ENCODE measurements at places on chromosomes 1 and 21.

- no peak overlapping the region for H3K27ac ChIP-seq
- H3K4me3 ChIP-seq, result no peak overlapping the region
- no peaks in the 10 kb centered on the region for H3K36me3 ChIP-seq
- no peak for DNase-seq
Observed at GRCh38 chr1:235928197-235928596, 61.5 kb upstream of the LYST start.

DNA sequence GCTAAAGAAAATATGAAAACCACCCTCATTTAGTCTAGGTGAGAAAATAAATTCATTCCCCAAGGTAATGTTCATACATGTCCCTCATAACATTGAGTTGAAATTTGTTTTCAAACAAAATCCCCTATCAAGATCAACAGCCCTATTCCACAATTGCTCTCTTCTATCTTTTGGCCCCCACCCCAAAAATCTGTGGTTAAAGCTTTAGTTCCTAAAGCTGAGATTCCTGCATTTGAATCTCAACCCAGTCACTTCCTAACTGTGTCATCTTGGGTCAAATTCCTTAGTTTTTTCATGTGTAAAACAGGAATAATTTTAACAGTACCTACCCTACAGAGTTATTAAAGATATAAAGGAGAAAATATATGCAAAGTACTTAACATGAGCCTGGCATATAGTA lies 22.0 kb downstream of the KIAA0319L start:
- H3K4me1 ChIP-seq, result peaks cover 21% of the 10 kb centered on the region
- no peak overlapping the region for H3K27ac ChIP-seq
- no peak for DNase-seq
- H3K4me3 ChIP-seq, result no peak overlapping the region
- H3K36me3 ChIP-seq, result peaks cover 7% of the 10 kb centered on the region
- no peaks in the 10 kb centered on the region for H3K27me3 ChIP-seq

GRCh38 chr1:91054780-91055481 lies 33.1 kb upstream of the ZNF644 start:
- DNase-seq, result no peak
- H3K27me3 ChIP-seq, result no peaks in the 10 kb centered on the region
- no peaks in the 10 kb centered on the region for H3K36me3 ChIP-seq

DNA sequence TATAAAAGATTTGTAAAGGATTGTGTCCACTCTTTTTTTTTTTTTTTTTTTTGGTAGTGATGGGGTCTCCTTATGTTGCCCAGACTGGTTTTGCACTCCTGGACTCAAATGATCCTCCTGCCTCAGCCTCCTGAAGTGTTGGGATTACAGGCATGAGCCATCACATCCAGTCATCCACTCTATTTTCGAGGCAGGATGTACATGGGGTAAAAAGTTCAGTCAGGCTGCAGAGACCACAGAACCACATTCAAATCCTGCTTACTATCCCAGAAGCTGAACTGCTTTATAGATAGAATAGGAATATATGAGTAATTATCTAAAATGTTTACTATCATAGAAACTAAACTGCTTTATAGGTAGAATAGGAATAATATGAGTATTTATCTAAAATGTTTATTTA lies 26.0 kb upstream of the KCNK2 start:
- no peak for DNase-seq
- H3K27me3 ChIP-seq, result no peaks in the 10 kb centered on the region
- no peak overlapping the region for H3K27ac ChIP-seq
- H3K4me3 ChIP-seq, result no peak overlapping the region
- H3K36me3 ChIP-seq, result no peaks in the 10 kb centered on the region

DNA sequence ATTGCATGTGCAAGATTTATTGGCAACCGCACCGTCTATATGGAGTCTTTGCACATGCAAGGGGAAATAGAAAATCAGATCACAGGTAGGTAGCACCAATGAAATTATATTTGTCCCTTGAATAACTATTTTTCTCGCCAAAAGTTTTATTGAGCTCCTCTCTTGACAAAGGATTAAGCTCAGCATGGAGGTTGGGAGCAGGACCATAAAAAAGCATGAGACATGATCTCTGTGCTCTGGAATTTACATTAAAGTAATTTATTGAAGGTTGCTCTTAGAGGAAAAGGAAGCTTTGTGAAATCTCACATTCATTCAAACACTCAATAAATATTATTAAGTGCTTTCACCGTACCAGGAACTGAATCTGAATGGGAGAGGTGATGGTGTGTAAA lies 66.0 kb upstream of the UBE2U start:
- no peak for DNase-seq
- no peak overlapping the region for H3K4me3 ChIP-seq
- H3K27me3 ChIP-seq, result no peaks in the 10 kb centered on the region
- no peaks in the 10 kb centered on the region for H3K36me3 ChIP-seq

DNA sequence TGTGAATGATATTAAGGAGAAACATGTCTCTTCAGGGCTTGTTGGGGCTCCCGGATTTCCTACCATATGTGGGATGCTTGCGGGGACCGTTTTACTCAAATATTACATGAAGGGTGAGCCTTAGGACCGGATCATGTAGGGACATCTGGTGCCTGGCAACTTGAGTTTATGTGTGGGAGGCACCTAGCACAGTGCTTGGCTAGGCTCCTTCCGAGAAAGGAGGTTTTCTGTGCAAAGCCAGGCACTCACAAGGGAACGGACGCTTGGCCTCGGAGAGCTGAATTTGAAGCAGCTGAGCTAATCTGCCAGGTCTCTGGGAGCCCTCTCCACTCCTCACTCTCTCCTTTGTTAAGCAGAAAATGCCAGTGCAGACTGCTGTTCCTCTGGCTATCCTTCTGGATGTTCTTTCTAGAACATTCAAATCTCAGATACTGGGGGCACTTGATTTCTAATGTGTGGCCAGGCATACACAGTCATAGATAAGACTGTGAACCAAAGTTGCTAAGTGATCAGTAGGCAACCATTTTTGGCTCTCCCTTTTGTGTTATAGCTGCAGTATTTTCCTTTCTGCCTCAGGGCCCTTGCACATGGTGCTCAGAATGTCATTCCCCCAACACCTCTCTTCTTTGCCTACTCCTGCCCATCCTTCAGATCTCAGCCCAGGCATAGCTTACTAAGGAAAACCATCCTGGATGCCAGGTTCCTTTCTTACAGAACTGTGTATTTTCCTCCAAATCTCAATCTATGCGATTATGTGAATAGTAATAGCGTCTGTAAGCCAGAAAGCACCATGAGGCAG lies 216.6 kb upstream of the CSF3R start:
- H3K27ac ChIP-seq, result no peak overlapping the region
- no peak overlapping the region for H3K4me3 ChIP-seq
- no peaks in the 10 kb centered on the region for H3K36me3 ChIP-seq
- no peak for DNase-seq

DNA sequence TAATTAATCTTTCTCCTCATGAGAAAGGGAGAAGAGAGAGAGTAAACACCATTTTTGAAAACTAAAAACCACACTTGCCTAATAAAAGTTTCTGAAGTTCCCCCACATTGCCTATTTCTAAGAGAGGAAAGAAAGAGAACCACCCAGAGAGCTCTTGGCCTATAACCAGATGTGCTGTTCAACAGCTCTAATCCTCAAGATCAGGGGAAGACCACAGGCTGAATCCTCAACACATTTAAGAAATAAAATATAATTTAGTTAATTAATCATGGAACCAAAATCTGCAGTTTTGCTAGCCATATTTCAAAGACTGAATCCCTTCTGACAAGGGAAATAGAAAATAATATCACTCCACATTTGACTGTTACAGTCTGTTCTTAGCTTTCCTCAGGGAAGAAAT lies 11.9 kb downstream of the PRRX1 start:
- DNase-seq, result no peak
- H3K27ac ChIP-seq, result no peak overlapping the region
- no peak overlapping the region for H3K4me3 ChIP-seq
- H3K27me3 ChIP-seq, result peaks cover 10% of the 10 kb centered on the region

DNA sequence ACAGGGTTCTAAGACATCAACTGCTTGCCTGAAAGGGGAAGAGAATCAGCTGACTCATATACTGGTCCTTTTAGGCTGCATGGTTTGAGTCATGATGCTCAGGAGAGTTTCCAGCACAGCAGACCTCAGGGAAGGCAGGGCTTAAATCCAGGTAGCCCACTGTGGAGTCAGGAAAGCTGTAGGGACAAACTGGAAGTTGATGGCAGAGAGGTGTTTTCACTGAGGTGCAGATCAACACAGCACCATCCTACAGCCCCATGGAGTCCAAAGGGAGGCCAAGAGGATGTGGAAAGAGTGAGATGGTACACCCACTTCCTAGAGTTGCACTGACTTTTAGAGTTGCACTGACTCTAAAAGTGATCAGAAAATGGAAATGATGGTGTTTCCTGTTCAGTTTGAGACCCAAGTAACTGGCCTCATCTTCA lies 252.4 kb upstream of the DUSP10 start:
- H3K4me1 ChIP-seq, result no peaks in the 10 kb centered on the region
- no peak for DNase-seq
- H3K27ac ChIP-seq, result no peak overlapping the region

DNA sequence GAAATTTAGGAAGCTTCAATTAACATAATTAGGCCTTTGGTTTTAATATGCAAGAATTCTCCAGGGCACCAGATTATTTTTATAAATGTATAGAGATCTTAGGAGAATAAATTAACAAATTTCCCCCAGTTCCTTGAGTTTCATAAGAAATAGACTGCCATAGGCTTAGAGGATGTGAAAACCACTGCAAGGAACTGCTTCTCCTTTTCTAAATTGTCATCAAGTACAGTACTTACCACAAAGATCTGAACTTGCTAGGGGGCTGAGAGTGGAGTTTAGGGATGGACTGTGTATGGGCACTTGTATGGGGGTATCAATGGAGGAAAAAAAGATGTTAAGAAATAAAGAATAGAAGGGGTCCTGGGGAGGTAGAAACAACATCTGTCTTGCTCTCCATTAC lies 31.1 kb downstream of the LHX8 start:
- no peak overlapping the region for H3K27ac ChIP-seq
- H3K27me3 ChIP-seq, result no peaks in the 10 kb centered on the region
- H3K4me3 ChIP-seq, result no peak overlapping the region
- DNase-seq, result no peak

DNA sequence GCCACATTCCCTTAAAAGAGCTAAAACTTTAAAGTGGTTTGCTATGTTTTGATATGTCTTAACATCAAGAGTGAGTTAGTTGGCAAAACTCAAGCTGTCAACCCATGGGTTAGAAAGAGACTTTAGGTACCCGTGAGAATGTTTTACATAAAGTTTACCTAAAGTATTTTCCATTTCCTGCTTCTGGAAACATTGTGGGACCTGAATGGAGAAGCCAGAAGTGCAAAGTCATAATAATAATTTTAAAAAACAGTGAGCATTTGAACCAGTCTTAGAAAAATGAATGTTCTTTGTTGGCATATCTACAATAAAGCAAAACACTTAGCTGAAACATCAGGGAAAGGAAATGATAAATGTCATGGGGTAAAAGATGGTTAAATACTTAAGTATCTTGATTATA lies 34.8 kb downstream of the LRRC8C start:
- peak overlapping the region; percentile 7 for H3K4me3 ChIP-seq
- no peaks in the 10 kb centered on the region for H3K27me3 ChIP-seq
- no peak for DNase-seq
- no peak overlapping the region for H3K27ac ChIP-seq
- H3K36me3 ChIP-seq, result no peaks in the 10 kb centered on the region
- H3K4me1 ChIP-seq, result peaks cover 43% of the 10 kb centered on the region

GRCh38 chr1:110255392-110255787 lies 45.3 kb downstream of the KCNC4 start:
- no peak overlapping the region for H3K4me3 ChIP-seq
- H3K27ac ChIP-seq, result no peak overlapping the region
- H3K27me3 ChIP-seq, result no peaks in the 10 kb centered on the region
- no peaks in the 10 kb centered on the region for H3K36me3 ChIP-seq
- no peaks in the 10 kb centered on the region for H3K4me1 ChIP-seq

DNA sequence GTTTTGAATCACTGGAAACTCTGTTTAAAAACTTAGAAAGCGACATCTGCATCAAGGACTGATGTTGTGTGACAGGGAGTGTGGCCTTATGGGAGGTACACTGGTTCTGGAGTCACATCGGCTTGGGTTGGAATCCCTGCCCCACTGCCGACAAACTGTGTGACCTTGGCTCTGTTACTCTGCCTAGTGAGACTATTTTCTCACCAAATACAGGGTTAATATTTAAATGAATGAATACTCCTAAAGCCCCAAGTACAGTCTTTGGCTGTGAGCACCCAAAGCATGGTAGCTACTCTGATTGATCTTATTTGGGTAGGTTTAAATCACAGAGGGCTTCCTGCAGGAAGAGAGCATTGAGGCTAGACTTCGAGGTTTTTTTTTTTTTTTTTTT lies 102.0 kb downstream of the ACTL8 start:
- no peaks in the 10 kb centered on the region for H3K27me3 ChIP-seq
- no peak overlapping the region for H3K27ac ChIP-seq
- H3K4me1 ChIP-seq, result no peaks in the 10 kb centered on the region
- H3K36me3 ChIP-seq, result no peaks in the 10 kb centered on the region
- DNase-seq, result no peak

- DNase-seq, result no peak
- no peaks in the 10 kb centered on the region for H3K27me3 ChIP-seq
- no peak overlapping the region for H3K27ac ChIP-seq
- H3K4me3 ChIP-seq, result no peak overlapping the region
- peaks cover 7% of the 10 kb centered on the region for H3K4me1 ChIP-seq
Observed at GRCh38 chr1:211639475-211640300, 35.7 kb downstream of the NEK2 start.

- no peaks in the 10 kb centered on the region for H3K27me3 ChIP-seq
- no peak overlapping the region for H3K27ac ChIP-seq
- no peaks in the 10 kb centered on the region for H3K4me1 ChIP-seq
- H3K36me3 ChIP-seq, result peaks cover 41% of the 10 kb centered on the region
- H3K4me3 ChIP-seq, result no peak overlapping the region
Observed at GRCh38 chr1:2506901-2507565, 19.4 kb downstream of the PANK4 start.

- DNase-seq, result no peak
- peaks cover 18% of the 10 kb centered on the region for H3K36me3 ChIP-seq
- H3K4me3 ChIP-seq, result peak overlapping the region; percentile 81
- no peaks in the 10 kb centered on the region for H3K27me3 ChIP-seq
- peaks cover 20% of the 10 kb centered on the region for H3K4me1 ChIP-seq
Observed at GRCh38 chr21:44940116-44940631, 345 bp downstream of the SLX9 start.

Measured in effector memory CD4-positive, alpha-beta T cell (primary cell).